Brain (organoid and tissue), 16 donors: ENCODE measurements at places on chromosomes 1 and 21.
A peak's percentile ranks its signal among the peaks of the same experiment; 100 is the strongest.

DNA sequence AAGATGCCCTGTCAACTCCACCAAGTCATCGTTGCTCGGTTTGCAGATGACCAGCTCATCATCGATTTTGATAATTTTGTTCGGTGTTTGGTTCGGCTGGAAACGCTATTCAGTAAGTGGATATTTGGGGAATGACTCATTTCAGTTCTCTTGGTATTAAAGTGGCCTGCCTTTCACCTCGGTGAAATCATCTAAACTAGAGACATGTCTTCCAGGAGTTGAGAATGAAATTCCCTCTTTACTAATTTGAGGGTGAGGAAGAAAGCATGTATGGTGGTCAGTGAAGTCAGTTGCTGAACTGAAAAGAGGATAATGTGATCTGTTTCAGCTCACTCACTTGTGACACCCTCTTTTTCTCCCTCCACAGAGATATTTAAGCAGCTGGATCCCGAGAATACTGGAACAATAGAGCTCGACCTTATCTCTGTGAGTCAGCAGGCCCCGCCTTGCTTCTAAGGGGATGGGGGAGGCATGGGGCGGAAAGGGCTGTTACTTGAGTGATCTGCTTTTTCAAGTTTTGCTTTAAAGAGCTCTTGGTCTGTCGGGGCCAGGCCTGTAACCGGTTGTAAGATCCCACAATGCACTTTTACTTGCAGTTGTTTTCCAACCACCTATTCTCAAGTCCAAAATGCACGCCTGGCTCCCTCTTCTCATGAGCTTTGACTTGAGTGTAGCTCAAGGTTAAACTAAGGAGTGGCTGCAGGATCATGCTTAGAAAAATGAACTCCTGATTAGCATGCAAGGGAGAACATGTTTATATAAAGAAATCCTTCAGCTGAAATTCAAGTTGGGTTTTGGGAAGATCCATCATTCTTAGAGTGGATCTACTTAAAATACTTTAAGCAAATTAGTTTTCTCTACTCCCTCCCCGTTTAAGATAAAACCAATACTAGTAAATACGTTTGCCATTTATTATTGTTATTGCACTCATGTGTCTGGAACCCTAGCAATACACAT is 59.8 kb downstream of the CAPN2 start:
- no peak for DNase-seq

- no peak for DNase-seq
These were observed 140.3 kb downstream of the PLXNA2 start for GRCh38 chr1:208103597-208104513.

GRCh38 chr1:241679961-241680360 is 27.9 kb downstream of the WDR64 start:
- DNase-seq = no peak

DNA sequence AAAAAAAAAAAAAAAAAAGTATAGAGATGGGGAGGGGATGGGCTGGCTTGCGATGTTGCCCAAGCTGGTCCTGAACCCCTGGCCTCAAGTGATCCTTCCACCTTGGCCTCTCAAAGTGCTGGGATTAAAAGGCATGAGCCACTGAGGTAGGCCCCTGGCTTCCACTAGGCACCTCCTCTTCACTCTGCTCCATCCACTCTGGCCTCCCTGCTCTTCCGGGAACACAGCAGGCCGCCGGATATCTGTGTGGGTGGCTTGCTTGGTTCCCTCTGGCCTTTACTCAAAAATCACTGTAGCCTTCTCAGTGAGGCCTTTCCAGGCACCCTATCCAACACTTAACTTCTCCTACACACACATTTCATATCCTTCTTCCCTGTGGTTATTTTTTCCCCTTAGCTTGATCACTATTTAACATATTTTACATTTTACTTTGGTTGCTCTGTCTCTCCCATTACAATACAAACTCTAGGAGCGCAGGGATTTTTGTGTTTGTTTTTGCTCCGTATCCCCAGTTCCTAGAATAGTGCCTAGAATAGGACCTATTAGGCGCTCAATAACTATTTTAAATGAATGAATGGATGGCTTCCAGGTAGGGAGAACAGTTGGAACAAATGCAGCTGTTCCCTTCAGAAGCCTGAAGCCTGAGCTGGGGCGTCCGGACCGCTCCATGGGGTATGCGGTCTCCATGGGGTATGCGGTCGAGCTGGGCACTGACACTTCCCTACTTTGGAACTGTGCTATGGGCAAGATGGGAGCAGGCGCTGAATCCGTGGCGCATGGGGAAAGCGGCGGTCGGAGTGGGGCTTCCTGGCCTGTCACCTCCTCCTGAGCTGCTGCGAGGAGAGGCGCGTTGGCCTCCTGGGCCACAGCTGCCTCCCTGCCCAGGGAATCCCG is 46.7 kb downstream of the H3-3A start:
- DNase-seq = no peak

GRCh38 chr1:40404670-40405462 is 31.3 kb downstream of the SMAP2 start:
- peak; percentile 85 for DNase-seq

DNA sequence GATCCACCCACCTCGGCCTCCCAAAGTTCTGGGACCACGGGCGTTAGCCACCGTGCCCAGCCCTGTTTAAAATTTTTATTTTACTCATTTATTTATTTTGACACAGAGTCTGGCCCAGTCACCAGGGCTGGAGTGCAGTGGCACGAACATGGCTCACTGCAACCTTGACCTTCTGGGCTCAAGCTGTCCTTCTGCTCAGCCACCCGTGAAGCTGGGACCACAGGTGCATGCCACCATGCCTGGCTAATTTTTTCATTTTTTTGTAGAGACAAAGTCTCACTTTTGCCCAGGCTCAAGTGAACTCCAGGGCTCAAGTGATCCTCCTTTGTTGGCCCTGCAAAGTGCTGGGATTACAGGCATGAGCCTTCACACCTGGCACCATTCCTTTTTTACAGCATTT is 27.5 kb upstream of the DNAJC6 start:
- no peak for DNase-seq

GRCh38 chr21:31666445-31667010 is 7.0 kb downstream of the SOD1 start:
- no peak for DNase-seq

DNA sequence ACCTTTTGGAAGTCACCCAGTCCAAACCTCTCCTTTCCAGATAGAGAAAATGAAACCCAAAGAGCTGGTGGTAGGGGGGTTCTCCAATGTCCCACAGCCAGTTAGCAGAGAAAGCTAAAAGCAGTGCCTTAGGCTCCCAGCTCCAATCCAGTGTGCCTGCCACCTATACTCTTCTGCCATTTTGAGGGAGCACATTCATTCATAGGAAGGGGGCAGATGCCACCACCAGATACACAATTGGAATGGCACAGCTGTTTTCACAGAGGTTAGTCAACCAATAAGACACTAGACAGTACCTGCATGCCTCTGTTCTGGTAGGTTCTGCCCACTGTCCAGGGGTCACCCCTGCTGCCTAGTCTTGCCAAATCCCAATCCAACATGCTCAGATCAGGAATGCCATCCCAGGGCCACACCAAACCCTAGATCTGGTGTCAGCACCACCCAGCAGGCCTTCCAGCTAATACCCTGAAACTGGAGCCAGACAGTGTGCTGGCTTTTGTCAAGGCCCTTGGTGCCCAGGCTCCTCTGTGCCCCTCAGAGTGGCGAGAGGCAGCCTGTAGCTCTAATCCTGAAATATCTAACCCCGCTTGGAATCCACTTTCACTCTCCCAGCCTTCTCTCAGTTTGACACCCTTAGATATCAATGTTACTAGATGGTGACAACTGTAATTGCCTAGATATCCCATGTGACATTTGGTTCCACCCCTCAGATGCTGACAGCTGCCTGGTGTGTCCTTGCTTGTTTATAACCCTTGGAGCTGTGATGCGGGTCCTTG is 178.6 kb downstream of the TGFBR3 start:
- no peak for DNase-seq

GRCh38 chr21:33259995-33260394 is 6.2 kb upstream of the IL10RB start:
- DNase-seq = no peak

DNA sequence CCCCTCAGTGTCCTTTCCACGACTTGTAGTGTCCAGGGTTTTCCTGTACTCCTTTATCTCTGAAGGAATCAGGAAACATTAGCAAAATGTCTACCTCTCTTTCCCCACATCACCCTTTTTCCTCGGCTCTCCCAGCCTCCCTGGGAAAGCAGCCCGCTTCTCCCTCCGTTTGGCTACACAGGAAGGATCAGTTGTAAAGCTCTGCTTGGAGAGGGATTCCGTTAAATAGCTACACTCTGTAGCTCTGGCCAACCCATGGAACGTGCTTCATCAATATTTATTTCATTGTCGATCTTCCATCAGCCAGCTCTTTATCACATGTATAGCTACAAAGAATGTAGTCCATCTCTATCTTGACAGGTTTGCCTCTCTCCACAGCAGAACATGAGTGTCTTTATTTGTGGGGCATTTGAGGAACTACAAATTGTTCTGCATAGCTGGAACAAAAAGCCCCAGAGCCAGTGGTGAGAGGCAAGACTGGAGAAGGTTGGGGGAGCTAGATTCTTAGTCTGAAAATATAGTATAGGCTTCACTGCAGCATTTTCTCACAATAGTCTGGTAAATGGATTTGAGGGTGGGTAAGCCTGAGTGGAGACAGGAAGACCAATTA is 191.8 kb downstream of the SLC35F3 start:
- DNase-seq = no peak

GRCh38 chr1:174988539-174988938 is 11.2 kb upstream of the CACYBP start:
- no peak for DNase-seq

DNA sequence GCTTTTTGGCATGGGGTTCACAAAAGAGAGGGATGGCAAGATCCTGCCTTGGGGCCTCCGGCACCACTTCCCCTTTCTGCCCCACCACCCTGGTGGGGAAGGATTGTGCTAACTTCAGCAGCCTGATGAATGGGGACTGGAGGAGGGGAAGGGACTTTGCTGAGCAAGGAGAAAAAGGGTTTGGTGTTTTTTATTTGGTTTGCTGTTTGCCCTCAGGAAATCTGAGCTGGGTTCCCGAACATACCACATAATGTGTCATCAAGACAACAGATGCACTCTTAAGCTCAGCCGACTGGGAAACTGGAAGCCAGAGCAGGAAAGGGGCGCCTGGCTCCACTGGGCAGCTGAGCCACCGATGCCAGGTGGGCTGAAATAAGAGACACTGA is 19.8 kb downstream of the OLFML2B start:
- DNase-seq = no peak

DNA sequence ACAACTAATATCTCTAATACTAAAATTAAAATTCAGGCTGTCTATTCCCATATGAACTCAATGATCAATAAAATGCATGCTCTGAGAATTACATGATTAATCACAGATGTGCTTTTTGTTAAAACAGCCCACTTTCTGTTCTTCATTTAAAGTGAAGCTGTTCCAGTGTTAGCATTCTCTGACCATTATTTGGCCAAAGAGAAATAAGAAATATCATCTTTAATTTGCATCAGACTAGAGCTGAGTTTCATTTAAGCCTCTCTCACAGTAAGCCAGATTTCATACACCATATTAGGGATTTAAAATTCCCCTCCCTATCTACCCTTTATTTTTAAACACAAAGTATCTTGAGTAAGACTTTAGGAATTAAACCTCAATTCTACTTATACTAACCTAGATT is 261.6 kb downstream of the TPR start:
- DNase-seq = no peak

DNA sequence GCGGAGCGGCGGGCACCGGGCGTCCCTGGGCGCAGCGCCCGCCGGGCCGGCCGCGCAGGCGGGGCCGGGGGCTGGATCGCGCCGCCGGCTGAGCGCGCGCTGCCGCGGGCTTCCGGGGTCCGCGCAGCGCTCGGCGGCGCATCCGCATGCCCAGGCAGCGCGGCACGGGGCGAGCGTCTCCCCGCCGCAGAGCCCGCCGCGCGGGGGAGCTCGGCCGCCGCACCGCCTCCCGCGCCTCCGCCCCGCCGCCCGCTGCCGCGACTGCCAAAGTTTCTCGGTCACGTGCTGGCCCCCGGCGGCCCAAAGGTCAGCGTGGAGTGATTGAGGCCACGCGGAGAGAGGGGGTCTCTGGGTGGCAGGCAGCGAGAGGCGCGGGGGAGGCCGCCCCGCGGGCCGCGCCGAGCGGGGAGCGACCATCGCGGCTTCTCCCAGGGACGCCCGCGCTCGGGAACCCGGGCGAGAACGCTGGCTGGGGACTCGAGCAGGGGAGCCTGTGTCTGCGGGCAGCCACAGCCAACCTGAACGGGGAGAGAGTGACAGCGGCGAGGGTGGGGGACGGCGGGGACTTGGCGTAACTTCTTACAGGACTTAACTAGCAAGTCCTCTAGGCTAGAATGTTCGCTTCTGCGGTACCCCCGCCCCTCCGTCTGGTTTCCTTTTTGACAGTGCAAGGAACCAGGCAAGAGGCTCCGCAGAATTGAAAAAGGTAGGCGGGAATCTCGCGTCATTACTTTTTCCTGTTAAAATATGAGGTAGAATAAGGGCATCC is at the start of gene ILDR2:
TSS of gene ILDR2 (minus strand) at position 180 of the 769 bp plus-strand sequence. CDS start 272 bp downstream, outside the sequence.
- DNase-seq = peak; percentile 73

GRCh38 chr1:226634166-226634588 is 85.6 kb downstream of the STUM start:
- peak; percentile 74 for DNase-seq

DNA sequence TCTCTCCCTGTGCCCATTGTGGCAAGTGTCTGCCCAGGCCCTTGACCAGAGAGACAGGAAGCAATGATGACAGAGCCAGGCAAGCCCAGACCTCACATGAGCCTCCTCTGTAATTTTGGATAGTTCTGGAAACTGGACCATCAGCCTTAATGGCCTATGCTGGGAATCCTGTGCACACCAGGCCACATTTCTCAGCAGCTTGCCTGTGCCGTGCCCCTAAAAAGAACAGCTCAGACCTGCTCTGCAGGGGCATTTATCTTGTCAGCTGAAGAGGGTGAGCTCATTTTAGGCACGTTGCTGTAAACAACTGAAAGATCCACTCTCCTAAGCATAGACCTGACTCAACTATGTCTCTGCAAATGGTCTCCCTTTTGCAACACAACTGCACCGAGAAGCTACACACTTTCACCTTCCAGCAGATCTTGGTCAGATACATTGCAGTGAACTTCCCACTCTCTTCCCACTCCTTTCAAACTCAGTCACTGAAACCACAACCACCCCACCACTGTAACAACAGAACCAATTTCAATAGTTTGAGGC is 53.5 kb upstream of the BACH1 start:
- DNase-seq = no peak

DNA sequence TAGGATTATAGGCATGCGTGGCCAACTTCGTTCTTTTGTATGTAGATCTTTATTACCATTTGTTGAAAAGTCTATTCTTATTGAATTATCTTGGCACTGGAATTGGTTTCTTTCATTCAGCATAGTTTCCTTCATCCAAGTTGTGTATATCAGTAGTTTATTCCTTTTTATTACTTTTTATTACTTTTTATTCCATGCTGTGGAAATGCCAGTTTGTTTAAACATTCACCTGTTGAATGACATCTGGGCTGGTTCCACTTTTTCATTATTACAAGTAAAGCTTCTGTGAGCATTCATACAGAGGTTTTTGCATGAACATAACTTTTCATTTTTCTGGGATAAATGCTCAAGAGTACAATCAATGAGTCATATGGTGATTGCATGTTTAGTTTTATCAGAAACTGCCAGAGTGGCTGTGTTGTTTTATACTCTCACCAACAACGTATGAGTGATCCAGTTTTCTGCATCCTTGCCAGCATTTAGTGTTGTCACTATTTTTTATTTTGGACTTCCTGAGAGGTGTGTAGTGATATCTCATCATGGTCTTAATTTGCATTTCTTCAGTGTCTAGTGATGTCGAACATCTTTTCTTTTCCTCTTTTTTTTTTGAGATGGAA is 28.6 kb downstream of the PTPRU start:
- no peak for DNase-seq

GRCh38 chr1:65791801-65792668 is 660 bp upstream of the PDE4B start:
- peak; percentile 82 for DNase-seq

- peak; percentile 21 for DNase-seq
These were observed 1388.1 kb downstream of the AMY1C start for GRCh38 chr1:105137543-105138457.

GRCh38 chr1:86224651-86225310 is 68.2 kb upstream of the COL24A1 start:
- no peak for DNase-seq
